ENCODE measurements at places on chromosomes 13 and 19.

GRCh38 chr13:45055198-45055901 lies 65.0 kb upstream of the GTF2F2 start:
- DNase-seq, result peak; percentile 94

GRCh38 chr13:19890030-19890429 lies 26.6 kb upstream of the ZMYM5 start:
- no peak for DNase-seq

DNA sequence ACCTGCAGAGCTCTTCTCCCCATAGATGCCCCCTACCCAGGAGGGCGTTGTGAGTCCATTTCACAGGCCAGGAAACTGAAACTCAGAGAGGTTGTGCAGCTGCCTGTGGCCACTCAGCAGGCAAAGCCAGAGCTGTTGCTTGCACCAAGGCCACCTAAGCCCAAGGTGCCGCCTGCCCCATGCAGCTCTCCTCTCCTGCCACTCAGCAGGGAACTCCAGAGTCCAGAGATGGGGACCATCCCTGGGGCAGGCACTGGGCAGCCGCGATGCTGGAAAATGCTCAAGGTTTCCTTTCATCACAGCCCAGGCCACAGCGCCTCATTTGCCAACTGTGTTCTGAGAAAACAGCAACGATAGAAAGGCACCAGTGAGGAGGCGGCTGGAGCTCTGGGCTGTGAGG lies 41.0 kb upstream of the PEPD start:
- no peak for DNase-seq

GRCh38 chr19:4115050-4115817 lies 8.7 kb downstream of the MAP2K2 start:
- no peak for DNase-seq

DNA sequence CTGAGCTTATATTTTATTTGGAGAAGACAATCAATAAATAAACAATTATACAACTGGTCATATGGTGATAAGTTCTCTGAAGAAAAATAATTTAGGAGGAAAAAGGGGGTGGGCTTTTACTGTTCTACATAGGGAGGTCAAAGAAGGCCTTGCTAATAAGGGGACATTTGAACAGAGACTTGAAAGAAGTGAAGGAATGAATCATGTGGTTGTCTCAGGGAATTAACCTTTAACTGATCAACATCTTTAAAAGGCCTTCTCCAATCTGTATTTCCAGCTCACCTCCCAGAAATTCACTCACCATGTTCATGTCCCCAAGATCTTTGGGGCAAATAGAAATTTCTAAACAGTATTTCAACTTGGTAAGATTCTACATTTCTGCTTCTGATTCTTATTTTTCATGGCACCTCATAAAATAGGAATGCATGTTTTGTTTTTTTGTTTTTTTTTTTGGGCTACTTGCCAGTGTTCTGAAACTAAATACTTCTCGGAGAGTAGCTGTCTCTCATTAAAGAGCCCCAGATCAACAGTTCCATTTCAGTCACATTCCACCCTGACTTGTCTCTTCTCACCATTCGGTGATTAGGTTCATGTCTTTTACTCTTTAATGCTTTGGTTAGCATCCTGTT lies 19.2 kb upstream of the LPAR6 start:
- no peak for DNase-seq

- no peak for DNase-seq
Measured at GRCh38 chr19:8462571-8462970, 17.8 kb downstream of the HNRNPM start.

- no peak for DNase-seq
Measured at GRCh38 chr19:18996351-18996750, 37.0 kb downstream of the SUGP2 start.

DNA sequence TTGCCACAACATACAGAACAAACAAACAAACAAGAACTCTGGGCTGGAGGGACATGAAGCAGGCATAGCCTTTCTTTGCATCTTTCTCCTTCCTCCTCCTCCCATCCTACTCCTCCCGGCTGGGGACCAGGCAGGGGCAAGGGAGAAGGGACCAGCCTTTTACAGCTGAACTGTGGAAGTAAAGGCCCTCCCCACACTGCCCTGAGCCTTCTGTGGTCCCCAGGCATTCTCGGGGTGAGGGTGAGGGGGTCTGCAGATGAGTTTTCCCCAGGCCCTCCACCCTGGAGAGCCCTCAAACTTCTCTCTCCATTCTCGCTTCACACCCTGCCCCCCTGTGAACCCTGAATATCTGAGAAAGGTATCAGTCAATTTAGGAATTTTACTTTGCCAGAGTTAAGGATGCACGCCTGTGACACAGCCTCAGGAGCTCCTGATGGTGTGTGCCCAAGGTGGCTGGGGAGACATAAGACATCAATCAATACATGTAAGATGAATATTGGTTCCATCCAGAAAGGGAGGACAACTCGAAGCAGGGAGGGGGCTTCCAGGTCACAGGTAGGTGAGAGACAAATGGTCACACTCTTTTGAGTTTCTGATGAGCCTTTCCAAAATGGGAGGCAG lies 170.9 kb downstream of the COL4A1 start:
- no peak for DNase-seq

DNA sequence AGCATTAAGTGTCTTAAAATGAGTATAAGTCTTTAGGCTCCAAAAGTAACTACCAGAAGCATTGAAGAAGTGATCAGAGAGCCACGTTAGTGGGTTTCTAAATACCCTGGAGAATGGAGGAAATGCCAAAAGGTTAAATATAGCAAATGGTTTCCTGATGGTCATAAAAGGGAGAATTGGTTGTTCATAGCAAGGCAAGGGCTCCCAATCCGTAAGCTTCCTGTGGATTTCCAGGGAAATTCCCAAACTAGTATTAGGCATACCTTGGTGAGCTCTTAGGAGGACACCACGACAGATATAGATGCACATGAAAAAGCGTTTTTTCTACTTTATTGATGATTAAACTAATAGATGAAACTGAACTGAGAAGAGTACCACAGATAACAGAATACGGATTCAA lies 410.9 kb downstream of the FOXO1 start:
- DNase-seq, result no peak

- no peak for DNase-seq
Measured at GRCh38 chr13:99417201-99418102, 83.8 kb upstream of the TM9SF2 start.

GRCh38 chr13:25503856-25504255 lies 132.1 kb downstream of the ATP8A2 start:
- no peak for DNase-seq

- DNase-seq, result no peak
Measured at GRCh38 chr13:43000676-43001075, 8.6 kb upstream of the EPSTI1 start.

- DNase-seq, result no peak
Measured at GRCh38 chr19:48627201-48627864, 8.0 kb downstream of the SPHK2 start.

GRCh38 chr19:5993648-5994358 lies 15.9 kb upstream of the RANBP3 start:
- DNase-seq, result no peak

DNA sequence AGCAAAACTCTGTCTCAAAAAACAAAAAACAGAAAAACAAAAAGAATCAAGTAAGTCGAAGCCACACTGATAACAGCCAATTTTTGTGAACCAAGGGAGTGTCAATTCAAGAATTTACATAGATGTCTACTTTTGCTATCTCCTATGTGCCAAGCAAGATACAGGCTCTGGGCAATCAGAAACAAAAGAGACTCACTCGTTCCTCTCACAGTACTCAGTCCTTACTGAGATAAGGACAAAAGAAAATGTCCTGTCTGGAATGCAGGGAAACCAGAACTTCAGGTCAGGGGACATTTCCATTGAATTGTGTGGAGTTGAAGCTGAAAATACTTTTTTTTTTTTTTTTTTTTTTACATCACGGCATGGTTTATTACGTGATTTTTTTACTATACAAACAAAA lies 53.0 kb downstream of the NLRP12 start:
- DNase-seq, result no peak

DNA sequence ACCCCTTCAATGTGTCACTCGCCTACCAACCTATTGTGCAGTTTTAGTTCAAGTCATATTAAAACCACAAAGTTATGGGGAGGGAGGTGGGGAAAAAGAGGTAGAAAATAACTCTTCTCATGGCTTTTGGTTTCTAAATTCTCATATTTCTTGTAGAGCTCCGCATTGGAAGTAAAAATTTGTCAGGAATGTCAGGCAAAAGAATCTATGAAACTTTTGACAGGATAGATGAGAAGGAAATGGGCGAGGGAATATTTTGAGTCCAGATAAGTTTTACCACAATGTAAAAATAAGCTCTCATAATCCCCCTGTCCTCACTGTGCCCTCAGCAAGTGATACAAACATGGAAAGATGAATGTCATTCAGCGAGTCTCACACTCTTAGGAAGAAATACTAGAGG lies 270.4 kb downstream of the DLEU7 start:
- no peak for DNase-seq

DNA sequence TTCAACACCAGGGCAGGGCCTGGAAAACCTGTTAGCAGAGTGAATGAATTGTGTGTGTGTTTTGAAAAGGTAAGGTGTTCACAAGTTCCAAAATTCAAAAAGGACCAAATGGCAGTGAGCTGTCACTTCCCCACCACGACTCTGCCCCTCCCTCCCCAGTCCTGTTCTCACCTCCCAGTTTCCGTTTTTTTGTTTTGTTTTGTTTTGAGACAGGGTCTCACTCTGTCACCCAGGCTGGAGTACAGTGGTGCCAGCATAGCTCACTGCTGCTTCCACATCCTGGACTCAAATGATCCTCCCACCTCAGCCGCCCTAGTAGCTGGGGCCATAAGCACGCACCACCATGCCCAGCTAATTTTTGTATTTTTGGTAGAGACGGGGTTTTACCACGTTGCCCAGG lies 20.3 kb upstream of the BCL3 start:
- no peak for DNase-seq

DNA sequence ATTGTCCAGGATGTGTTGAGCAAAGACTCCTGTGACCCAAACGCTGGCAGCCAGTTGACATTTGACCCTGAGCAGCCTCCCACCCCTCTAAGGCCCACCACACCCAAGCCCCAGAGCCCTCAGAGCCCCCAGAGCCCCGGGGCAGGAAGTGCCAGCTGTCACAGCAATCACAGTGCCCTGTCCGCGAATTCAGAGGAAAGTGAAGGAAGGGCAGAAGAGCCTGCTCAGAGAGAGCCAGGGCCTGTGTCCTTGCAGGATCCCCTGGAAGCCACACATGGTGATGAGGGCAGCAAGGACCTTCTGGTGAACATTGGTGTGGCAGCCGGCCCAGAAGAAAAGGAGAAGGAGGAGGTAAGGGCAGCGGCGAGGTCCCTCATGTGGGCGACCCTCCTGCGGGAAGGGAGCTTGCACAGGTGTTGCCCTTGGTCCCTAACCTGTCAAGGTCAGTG lies 63.7 kb downstream of the SPATA13 start:
- DNase-seq, result no peak

All from NCI-H226 (cell line).